Spinal cord (tissue), 10 donors: ENCODE measurements at places on chromosomes 11 and 22.

DNA sequence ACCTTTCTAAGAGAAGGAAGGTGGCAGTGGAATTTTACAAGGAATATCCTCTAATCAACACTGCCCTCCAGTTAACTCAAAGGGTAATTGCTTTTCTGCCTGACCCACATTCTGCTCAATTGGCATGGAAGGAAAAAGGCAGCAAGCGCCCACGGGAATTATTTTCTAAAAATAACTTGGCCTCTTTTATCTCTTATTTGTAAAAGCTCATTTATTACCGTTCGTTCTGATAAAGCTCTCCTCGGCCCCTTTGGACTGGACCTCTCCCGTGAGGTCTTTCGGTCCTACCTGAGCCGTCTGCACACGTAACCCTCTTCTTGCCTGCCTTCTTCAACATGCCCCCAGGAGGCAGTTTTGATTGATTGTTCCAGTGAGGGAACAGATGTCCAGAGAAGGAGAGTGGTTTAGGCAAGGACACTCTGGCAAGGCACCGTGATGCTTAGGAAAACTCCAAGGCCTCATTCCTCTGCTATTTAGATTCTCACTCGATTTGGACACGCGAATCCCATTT, 53.2 kb upstream of the CRTAM start:
- no peaks in the 10 kb centered on the region for H3K27me3 ChIP-seq
- no peak for DNase-seq
- H3K36me3 ChIP-seq = peaks cover 4% of the 10 kb centered on the region
- no peak overlapping the region for H3K4me3 ChIP-seq
- H3K4me1 ChIP-seq = peaks cover 16% of the 10 kb centered on the region

- H3K36me3 ChIP-seq = peaks cover 4% of the 10 kb centered on the region
- no peak overlapping the region for H3K27ac ChIP-seq
- H3K4me1 ChIP-seq = no peaks in the 10 kb centered on the region
- no peak overlapping the region for H3K4me3 ChIP-seq
- no peak for DNase-seq
Observed at GRCh38 chr11:14082338-14082737, 119.8 kb downstream of the SPON1 start.

DNA sequence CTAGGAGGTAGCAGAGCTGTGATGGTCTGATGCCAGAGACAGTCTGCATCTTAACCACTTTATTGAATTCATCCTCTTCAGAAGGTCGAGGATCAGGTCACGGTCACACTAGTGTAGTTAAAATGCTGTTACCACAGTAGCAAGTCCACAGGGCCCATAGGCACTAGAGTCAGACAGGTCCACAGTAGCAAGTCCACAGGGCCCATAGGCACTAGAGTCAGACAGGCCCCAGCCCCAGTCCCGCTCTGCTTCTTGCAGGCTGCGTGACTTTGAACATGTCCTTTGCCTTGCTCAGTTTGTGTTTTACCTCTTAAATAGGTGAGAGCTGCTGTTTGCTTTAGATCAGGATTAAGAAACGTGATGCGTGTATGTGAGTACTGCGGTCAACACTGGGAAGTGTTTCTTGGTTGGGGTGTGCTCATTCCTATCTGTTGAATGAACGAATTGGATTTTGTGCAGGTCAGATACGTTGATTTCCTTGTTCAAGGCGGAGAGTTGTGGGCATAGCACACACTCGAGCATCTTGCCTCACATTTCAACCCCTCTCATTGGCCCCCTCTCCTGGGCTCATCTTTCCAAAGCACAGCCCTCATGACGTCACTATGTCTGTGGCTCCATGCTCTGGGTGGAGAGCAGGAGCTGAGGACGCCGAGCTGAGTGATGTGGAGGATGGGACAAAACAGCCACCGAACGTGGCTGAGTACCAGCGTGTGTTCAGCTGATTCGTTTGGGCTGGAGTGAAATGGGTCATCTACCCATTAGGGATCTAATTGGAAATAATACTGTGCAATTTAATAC, 191.7 kb downstream of the TBC1D22A start:
- no peak overlapping the region for H3K27ac ChIP-seq
- no peak overlapping the region for H3K4me3 ChIP-seq
- peaks cover 18% of the 10 kb centered on the region for H3K4me1 ChIP-seq
- no peaks in the 10 kb centered on the region for H3K27me3 ChIP-seq
- peaks cover 5% of the 10 kb centered on the region for H3K36me3 ChIP-seq
- no peak for DNase-seq

- no peaks in the 10 kb centered on the region for H3K27me3 ChIP-seq
- H3K27ac ChIP-seq = no peak within 1 kb of the TSS
- H3K4me1 ChIP-seq = peaks cover 4% of the 10 kb centered on the region
- H3K36me3 ChIP-seq = no peaks in the 10 kb centered on the region
Observed at GRCh38 chr22:37282385-37282677, at the start of gene CYTH4. CYTH4 (plus strand) TSS chr22:37282508; CDS start chr22:37282570, 62 bp downstream.
